Spinal cord (tissue), 10 donors: ENCODE measurements at places on chromosomes 16 and 17. TPM values are rescaled to one million over a fixed set of nuclear protein-coding genes. Genes with fewer than 3 reads are reported as not detected.

- DNase-seq: no peak
- H3K4me1 ChIP-seq: peaks cover 2% of the 10 kb centered on the region
- H3K4me3 ChIP-seq: no peak overlapping the region
- no peak overlapping the region for H3K27ac ChIP-seq
- no peaks in the 10 kb centered on the region for H3K27me3 ChIP-seq
- H3K36me3 ChIP-seq: no peaks in the 10 kb centered on the region
Measured at GRCh38 chr17:76024353-76024752, 2.8 kb downstream of the EVPL start.

DNA sequence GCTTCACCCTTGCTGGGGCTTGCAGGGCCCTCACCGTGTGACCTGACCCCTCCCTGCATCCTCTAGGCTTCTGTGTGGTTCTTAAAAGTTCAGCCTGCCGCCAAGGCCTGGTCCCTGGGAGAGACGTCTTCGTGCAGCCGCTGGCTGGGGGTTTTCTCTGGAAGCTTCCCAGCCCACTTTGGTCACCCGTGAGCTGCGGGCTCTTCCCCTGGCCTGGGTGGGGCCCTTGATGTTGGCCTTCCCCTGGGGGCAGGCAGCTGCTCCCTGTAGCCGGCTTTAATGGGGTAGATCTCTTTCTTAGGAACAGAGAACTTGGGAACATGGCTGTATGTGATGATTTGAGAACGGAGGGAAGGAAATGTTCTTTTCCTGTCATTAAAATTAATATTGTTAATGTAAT lies 32.7 kb downstream of the ZNF750 start:
- H3K27ac ChIP-seq: no peak overlapping the region
- peaks cover 14% of the 10 kb centered on the region for H3K4me1 ChIP-seq
- H3K36me3 ChIP-seq: peaks cover 86% of the 10 kb centered on the region
- no peak for DNase-seq
- H3K4me3 ChIP-seq: no peak overlapping the region
- H3K27me3 ChIP-seq: no peaks in the 10 kb centered on the region

The LGALS9C gene
- total RNA-seq: not detected

GRCh38 chr16:23838485-23839142 lies 2.8 kb downstream of the PRKCB start:
- H3K36me3 ChIP-seq: no peaks in the 10 kb centered on the region
- H3K4me1 ChIP-seq: peaks cover 23% of the 10 kb centered on the region
- no peak overlapping the region for H3K4me3 ChIP-seq

GRCh38 chr17:57898487-57899311 lies 48.9 kb upstream of the MRPS23 start:
- H3K4me3 ChIP-seq: no peak overlapping the region
- H3K27me3 ChIP-seq: no peaks in the 10 kb centered on the region
- H3K27ac ChIP-seq: peak overlapping the region; percentile 94
- peaks cover 75% of the 10 kb centered on the region for H3K4me1 ChIP-seq

- H3K4me1 ChIP-seq: peaks cover 28% of the 10 kb centered on the region
- no peaks in the 10 kb centered on the region for H3K27me3 ChIP-seq
- no peak overlapping the region for H3K27ac ChIP-seq
- H3K36me3 ChIP-seq: peaks cover 63% of the 10 kb centered on the region
- DNase-seq: no peak
Measured at GRCh38 chr16:89708481-89708931, 7.0 kb upstream of the SPATA2L start.

GRCh38 chr16:72576189-72576588 lies 404.2 kb upstream of the PMFBP1 start:
- H3K4me1 ChIP-seq: no peaks in the 10 kb centered on the region
- H3K4me3 ChIP-seq: no peak overlapping the region
- H3K27ac ChIP-seq: no peak overlapping the region
- no peaks in the 10 kb centered on the region for H3K36me3 ChIP-seq
- no peaks in the 10 kb centered on the region for H3K27me3 ChIP-seq
- no peak for DNase-seq

- no peaks in the 10 kb centered on the region for H3K27me3 ChIP-seq
- H3K27ac ChIP-seq: no peak overlapping the region
- H3K36me3 ChIP-seq: peaks cover 19% of the 10 kb centered on the region
- H3K4me3 ChIP-seq: no peak overlapping the region
- DNase-seq: no peak
Measured at GRCh38 chr17:46167826-46168569, 25.2 kb downstream of the KANSL1 start.

The GJD3 gene
- total RNA-seq: 0.61 TPM

GRCh38 chr17:31570951-31571892 lies 179.7 kb downstream of the RAB11FIP4 start:
- H3K27me3 ChIP-seq: no peaks in the 10 kb centered on the region
- no peak for DNase-seq
- H3K4me3 ChIP-seq: no peak overlapping the region
- H3K27ac ChIP-seq: peak overlapping the region; percentile 6

GRCh38 chr16:66689282-66689681 lies 7.3 kb downstream of the CMTM4 start:
- H3K27me3 ChIP-seq: no peaks in the 10 kb centered on the region
- H3K36me3 ChIP-seq: no peaks in the 10 kb centered on the region
- peaks cover 2% of the 10 kb centered on the region for H3K4me1 ChIP-seq
- no peak overlapping the region for H3K27ac ChIP-seq

GRCh38 chr16:83058376-83058775 lies 431.6 kb downstream of the CDH13 start:
- no peaks in the 10 kb centered on the region for H3K36me3 ChIP-seq
- no peak overlapping the region for H3K27ac ChIP-seq
- no peaks in the 10 kb centered on the region for H3K27me3 ChIP-seq
- H3K4me1 ChIP-seq: no peaks in the 10 kb centered on the region
- H3K4me3 ChIP-seq: no peak overlapping the region

DNA sequence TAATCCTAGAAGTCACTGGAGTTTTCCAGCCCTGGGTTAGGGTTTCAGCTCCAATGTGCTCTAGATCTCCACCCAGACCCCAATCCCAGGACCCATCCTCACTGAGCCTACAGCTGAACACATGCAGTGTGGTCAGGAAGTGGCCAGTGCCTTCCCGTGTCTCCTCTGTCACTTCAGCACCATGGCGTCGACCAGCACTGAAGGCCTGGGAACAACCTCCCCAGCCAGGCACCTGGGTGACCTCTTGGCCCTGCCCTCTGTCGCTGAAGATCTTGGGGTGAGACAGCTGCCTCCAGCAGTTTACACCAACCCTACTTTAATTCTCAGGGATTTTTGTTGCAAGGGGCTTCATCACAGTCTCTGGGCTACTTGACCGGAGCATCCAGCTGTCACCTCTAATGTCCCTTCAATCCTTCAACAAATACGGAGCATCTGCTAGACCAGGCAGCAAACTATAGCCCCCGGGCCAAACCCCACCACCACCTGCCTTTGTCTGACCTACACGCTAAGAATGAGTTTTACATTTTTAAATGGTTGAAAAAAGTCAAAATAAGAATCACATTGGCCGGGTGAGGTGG lies 18.0 kb upstream of the GSG1L start:
- H3K4me1 ChIP-seq: no peaks in the 10 kb centered on the region
- no peaks in the 10 kb centered on the region for H3K27me3 ChIP-seq
- H3K27ac ChIP-seq: no peak overlapping the region
- H3K36me3 ChIP-seq: peaks cover 2% of the 10 kb centered on the region

The KRTAP16-1 gene
- not detected for total RNA-seq

The ACAP1 gene
- total RNA-seq: 4.6 TPM

The ZG16 gene
- not detected for total RNA-seq

- H3K36me3 ChIP-seq: no peaks in the 10 kb centered on the region
- H3K27ac ChIP-seq: no peak overlapping the region
- DNase-seq: peak; percentile 85
- H3K27me3 ChIP-seq: no peaks in the 10 kb centered on the region
- H3K4me3 ChIP-seq: peak overlapping the region; percentile 9
Measured at GRCh38 chr17:8894673-8895578, 27.5 kb upstream of the PIK3R6 start.
